ENCODE measurements at places on chromosomes 16 and 17. TPM values are rescaled to one million over a fixed set of nuclear protein-coding genes. Genes with fewer than 3 reads are reported as not detected.

The ADORA2B gene
- total RNA-seq, result 13.3 TPM

The ADGRG3 gene
- total RNA-seq, result 0.71 TPM

The KATNIP gene
- total RNA-seq, result 13.7 TPM

The ETV4 gene
- total RNA-seq, result 67.7 TPM

The MMP25 gene
- 1.4 TPM for total RNA-seq

The RILP gene
- 16.3 TPM for total RNA-seq

The HOXB13 gene
- 1.6 TPM for total RNA-seq

The EVPL gene
- 19.5 TPM for total RNA-seq

The KRT13 gene
- total RNA-seq, result 0.18 TPM

Measured in A549 treated with dexamethasone at 1 μM for 4 hours (cell line).